Fibroblast of pulmonary artery (primary cell): ENCODE measurements at places on chromosomes 6 and 20.

DNA sequence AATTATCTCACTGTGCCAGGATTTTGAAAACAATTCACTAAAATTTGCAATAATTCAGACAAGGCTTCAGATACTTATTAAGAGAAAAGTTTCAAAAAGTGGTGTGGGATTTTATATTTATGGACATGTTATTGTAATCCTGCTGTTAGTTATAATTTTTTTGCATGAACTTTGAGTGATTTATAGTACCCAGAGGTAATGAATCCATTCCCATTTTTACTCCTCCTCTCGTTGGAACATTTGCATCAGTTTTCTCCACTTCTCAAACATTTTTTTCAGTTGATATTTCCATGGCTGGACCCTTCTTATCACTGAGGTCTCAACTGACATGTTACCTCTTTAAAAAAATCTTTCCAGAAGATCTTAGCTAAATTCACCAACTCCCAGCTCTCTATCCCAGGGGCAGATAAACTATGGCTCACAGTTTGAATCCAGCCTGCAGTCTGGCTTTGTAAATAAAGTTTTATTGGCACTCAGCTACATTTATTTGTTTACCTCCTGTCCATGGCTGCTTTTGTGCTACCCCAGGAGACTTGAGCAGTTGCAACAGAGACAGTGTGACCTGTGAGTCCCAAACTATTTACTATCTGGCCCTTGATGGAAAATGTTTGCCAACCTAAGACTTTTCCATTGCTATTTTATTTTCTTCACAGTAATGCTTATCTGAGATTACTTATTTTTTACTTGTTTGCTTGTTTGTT is 83.4 kb downstream of the TSHZ2 start:
- no peak for DNase-seq

GRCh38 chr20:47350181-47350550 is 6.3 kb downstream of the ZMYND8 start:
- DNase-seq, result no peak

- DNase-seq, result no peak
These were observed 143.6 kb upstream of the ZNF184 start for GRCh38 chr6:27616328-27617045.

GRCh38 chr6:10309457-10310329 is 105.2 kb downstream of the TFAP2A start:
- no peak for DNase-seq

DNA sequence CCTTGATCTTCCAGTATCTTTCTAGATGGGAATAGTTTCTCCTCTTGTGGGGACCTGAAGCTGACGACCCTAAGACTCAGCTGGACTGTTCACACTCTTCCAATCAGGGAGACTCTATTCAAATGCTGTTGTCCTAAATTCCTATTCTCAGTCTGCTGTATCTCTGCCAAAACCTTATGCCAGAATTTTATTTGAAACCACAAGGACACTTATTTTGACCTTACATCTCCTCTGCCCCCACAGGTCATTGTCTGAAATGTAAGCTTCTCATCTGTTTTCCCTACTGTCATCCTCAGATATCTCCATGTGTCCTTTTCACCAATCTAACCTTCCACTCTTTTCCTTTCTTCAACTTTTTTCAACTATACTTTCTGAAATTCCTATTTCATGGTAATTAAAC is 289.5 kb upstream of the SGK1 start:
- no peak for DNase-seq

DNA sequence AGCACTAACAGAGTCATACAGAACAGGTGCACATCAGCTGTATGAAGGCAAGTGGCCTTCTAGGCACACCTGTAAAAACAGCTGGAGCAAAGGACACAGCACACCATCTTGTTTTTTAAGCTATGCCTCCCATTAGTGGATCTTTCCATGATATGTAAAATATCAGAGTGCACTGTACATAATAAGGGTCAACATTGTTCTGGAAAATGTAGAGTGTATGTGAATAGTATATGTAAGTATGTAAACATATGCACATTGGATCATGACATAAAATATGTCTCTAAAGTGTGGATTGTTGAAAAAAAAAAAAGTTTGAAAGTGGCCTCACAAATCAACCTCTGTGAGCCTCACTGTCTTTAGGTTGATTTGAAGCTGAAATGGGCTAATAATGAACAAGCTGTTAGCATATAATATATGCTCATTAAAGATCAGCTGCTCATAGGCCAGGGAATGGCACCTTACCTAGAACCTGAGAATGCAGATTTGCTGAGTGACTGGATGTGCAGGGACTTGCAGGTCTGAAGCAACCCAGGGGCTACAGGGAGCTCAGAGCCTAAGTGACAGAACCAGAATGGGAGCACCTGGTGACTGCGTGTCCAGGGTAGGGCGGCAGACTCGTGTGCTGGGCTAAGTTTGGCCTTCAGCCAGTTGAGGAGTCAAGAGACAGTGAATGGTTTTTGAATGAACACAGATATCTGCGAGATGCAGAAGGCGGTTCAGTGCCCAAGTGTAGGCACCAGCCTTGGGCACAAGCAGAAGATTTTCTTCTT is 198.6 kb downstream of the TMEM242 start:
- DNase-seq, result no peak

DNA sequence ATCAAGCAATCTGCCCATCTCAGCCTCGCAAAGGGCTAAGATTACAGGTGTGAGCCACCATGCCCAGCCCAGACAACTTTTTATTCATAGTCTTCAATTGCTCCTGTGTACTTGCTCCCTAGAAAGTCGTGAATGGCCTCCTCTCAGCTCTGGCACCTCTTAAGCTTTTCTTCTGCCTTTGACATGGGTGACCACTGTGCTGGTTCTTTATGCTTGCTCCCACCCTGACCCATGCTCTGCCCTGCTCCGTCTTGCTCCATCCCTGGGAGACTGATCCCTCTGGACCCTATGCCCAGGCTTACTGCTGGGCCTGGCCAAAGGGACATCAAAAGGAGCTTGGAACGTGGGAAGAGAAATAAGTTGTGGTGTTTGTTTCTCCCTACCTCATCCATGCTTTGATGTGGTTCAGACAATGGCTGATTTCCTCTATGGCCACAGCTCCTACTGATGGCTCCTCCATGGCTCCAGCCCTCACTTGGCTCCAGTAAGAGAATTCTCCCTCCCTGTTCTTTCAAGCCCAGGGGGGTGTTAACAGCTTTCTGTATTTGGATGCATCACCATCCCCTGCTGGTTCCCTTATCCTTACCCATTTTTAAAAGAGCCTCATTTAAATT is 7.7 kb upstream of the TREM2 start:
- no peak for DNase-seq

DNA sequence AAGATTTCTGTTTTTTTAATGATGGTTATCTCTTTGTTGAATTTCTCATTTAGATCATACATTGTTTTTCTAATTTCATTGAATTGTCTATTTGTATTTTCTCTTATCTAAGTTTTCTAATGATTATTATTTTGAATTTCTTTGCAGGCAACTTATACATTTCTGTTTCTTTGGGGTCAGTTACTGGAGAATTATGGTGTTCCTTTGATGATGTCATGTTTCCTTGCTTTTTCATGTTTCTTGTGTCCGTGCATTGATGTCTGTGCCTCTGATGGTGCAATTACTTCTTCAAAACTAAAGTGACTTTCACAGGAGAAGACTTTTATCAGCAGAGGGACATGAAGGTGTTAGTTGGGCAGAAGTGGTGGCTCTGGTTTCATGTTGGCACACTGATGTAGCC is 270.7 kb upstream of the MOCS1 start:
- DNase-seq, result no peak

DNA sequence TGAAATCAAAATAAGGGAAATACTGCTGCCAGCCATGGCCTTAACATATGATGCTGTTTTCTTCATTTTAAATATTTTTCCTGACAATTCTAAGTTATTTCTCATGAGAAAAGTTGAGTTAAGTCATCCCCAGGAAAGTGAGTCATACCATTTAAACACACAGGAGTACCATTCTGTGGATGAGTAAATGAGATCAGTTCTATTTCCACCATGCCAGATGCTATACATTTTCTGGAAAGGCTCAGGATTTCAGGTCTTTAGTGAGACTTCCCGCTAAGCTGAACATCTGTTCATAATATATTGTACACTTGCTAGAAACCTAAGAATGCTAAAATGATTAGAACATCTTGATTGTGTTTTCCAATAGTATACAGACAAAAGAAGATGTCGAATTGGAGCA is 256.2 kb upstream of the MANEA start:
- no peak for DNase-seq
